ENCODE measurements at places on chromosomes 13 and 19.

DNA sequence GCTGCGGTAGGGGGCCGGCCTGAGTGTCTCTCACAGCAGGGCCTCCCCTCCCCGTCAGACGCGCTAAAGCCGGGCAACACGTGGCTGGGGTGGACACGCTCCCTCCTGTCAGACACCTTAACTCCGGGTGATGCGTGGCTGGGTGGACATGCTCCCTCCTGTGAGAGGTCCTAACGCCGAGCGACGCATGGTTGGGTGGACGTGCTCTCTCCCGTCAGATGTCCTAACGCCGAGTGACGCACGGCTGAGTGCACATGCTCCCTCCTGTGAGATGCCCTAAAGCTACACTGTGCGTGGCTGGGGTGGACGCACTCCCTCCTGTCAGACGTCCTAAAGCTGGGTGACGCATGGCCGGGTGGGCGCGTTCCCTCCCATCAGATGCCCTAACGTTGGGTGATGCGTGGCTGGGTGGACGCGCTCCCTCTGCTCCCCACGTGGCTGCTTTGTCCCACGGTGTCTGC is 126.1 kb upstream of the MCF2L start:
- DNase-seq = no peak

GRCh38 chr19:10461047-10461949 is 41.0 kb downstream of the PDE4A start:
- peak; percentile 96 for DNase-seq

GRCh38 chr19:934865-935479 is 9.1 kb downstream of the ARID3A start:
- DNase-seq = peak; percentile 89

GRCh38 chr19:4803736-4804695 is 12.5 kb downstream of the FEM1A start:
- peak; percentile 83 for DNase-seq

GRCh38 chr19:34276614-34277013 is 22.3 kb downstream of the GARRE1 start:
- DNase-seq = no peak

- DNase-seq = no peak
Observed at GRCh38 chr19:47467914-47468313, 3.8 kb downstream of the SLC8A2 start.

DNA sequence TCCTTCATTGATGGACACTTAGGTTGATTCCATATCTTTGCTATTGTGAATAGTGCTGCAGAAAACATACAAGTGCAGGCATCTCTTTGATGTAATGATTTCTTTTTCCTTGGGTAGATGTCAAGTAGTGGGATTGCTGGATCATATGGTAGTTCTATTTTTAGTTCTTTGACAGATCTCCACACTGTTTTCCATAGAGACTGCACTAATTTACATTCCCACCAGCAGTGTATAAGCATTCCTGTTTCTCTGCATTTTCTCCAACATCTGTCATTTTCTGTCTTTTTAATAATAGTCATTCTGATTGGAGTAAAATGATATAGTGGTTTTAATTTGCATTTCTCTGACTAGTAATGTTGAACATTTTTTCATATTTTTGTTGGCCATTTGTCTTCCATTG is 116.7 kb downstream of the LMO7 start:
- DNase-seq = no peak

DNA sequence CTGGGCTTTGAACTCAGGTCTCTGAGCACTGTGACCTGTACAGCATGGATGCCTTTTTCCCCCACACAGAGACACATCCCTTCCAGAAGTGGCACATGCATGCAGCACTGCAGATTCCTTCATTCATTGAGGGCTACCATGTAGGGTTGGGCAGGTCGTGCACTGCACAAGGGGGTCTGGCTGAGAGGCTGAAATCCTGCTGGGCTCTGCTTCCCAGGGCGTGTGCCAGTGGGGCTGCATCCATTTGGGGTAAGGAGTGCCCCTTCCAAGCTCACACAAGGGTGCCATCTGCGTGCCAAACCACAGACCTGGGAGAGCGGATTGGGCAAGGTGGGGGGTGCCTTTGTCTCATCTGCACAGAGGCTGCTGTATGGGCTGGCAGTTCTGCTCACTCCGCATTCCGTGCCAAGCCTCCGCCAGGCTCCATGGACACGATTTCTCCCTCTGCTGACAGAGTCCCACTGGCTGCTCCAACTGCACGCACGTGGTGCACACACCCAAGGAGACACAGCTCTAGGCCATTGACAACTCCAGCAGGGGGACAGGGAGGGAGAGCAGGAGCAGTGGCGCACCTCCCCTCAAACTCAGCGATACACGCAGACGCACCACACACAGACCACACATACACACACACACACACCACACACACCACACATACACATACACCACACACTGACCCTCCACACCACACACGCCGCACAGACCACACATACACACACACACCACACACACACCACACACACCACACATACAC is 4.5 kb upstream of the SHISA7 start:
- peak; percentile 71 for DNase-seq

DNA sequence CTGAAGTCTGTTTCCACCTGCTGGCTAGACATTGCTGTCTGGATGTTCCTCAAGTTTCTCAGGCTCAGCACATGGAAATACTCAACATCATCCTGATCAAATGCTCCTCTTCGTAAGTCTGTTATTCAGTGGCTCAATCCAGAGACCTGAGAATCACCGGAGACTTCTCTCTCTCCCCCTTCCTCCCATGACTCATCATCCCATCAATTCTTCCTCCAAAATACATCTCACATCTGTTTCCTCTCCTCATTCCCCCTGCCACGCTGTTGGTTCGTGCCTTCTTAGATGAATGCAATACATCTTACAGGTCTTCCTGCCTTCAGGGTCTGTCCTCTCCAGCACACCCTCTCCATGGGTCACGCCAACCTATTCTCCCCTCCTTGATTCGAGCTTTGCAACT is 7.4 kb upstream of the RXFP2 start:
- DNase-seq = peak; percentile 14

All from common myeloid progenitor, CD34-positive (primary cell).